ENCODE measurements at places on chromosomes 4 and X.

- DNase-seq: no peak
Measured at GRCh38 chrX:25279510-25279909, 263.7 kb upstream of the ARX start.

DNA sequence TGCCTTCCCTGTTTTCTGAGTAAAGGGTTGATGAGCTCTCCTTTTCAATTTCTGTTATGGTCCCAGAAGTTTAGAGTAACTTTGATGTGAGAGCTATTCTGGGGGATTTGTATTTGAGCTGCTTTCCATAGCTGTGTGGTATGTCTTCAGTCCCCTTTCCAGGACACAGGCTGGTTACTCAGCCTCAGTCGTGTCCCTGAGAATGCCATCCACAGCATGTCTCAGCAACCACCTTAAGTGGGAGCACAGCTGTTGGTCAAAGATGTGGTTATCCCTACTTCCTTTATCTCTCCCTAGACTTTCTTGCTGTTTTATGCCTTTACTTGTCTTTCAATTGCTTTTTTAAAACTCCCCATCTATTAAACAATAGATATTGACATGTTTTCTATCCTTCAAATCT is 37.8 kb downstream of the RNF175 start:
- no peak for DNase-seq

- no peak for DNase-seq
Measured at GRCh38 chrX:261919-262352, 19.2 kb upstream of the PLCXD1 start.

DNA sequence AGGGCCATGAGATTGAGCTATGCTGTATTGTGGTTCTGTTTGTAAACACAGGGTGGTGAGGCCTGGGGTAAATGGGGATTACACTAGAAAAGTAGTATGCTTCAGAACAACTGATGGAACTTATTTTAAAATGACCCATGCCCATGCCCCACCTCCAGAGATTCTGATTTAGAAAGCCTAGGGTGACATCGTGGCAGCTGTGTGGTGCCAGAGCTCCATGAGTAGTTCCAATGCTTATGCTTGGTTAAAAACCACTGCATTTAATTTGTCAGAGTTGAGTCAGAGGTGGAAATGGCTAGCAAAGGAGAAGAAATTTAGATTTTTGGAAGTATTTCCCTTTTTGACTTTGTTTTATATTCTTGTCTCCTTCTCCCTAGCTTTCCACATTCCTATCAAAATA is 63.4 kb upstream of the PDE5A start:
- DNase-seq: no peak

- DNase-seq: no peak
Measured at GRCh38 chr4:173328236-173328901, 5.8 kb downstream of the HMGB2 start.

DNA sequence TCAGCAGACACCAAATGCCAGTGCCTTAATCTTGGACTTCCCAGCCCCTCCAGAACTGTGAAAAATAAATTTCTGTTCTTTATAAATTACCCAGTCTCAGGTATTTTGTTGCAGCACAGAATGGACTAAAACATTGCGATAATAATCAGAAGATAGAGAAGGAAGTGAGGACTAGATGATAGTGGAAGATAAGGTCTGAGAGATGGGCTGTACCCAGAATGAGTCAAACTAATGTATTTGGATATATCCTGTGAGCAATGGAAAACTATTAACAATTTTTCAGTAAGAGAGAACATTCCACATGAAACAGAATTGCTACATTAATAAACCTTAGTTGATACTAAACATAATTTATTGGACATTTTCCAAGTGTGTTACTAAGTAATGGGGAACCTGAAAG is 93.3 kb downstream of the FANCB start:
- no peak for DNase-seq

DNA sequence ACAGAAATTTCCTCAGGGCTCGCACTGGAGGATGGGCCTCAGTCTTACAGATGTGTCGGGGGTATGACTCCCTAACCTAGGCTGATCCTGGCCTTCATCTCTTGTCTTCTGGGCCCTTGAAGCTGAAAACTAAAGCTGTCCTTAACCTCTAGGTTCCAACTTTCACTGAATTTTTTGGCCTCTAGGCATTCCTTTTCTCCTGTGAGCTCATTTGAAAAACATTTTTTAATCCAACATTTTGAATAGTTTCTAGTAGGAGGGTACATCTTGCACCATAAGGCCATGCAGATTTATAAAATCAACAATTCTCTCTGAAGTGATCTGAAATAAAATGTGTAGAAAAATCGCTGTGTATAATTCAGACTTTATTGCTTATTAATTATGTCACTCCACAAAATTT is 19.7 kb downstream of the RWDD4 start:
- no peak for DNase-seq

DNA sequence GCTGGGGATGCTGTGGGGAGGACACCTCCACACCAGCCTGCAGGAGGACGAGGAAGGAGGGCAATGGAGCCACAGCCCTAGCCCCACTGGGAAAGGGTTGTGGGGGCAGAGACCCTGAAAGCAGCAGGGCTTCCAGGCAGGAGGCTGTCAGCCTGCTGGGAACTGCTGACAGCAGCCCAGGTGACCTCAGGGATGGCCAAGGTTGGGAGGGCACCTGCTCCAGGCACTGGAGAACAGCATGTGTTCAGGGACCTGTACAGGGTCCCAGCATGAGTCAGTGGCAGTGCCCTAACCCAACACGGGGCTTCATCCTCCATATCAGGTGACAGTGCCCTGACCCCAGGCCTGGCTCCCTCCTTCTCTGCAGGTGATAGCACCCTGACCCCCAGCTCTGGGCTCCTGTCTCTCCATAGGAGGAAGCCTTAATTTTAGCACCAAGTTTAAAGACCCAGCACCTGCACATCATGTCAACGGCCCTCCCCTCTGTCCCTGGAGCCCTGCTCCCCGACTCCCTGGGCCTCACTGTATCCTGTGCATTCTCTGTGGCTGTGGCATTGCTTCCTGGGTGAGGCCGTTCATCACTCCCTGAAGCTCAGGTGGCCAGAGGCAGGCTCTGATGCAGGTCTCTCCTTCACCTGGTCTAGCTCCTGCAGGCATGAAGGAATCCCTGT is 66.3 kb downstream of the CRMP1 start:
- no peak for DNase-seq

GRCh38 chr4:61671599-61671998 is 471.5 kb downstream of the ADGRL3 start:
- no peak for DNase-seq

DNA sequence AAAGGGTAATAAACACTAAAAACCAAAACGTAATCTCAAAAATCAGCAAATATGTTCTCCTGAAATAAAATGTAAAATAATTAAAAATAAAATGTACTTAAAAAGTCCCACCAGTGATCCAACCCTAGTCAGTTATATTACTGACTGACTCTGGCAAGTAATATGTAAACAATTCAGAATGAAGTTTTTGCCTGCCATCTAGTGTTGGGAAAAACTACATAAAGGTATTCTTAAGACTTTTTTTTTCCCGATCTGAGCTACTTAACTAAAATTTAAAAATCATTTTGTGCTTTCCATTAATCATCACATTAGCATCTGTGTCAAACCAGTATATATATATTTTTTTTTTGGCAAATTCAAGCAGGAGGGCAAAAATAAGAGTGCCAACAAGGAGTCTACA is 24.0 kb downstream of the RCHY1 start:
- DNase-seq: no peak
